ENCODE measurements at places on chromosomes 7 and 10. TPM values are rescaled to one million over a fixed set of nuclear protein-coding genes. Genes with fewer than 3 reads are reported as not detected.

DNA sequence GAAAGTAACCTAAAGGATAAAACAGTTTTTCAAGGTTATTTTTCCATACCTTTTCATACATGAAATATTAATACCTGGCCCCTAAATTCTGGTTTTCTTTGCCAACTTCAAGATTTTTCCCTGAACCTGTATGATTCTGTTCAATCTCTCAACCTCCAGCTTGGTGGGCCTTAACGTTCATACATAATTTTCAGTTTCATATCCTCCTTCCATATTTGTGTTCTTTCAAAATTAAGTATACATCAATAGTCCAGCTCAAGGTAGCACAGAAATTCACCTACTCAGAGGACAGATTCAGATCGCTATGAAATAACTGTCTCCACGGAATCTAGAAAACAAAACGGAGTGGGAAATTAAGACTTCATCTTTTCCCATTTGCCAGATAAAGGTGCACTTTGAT lies 505.8 kb upstream of the GHITM start:
- DNase-seq = no peak

DNA sequence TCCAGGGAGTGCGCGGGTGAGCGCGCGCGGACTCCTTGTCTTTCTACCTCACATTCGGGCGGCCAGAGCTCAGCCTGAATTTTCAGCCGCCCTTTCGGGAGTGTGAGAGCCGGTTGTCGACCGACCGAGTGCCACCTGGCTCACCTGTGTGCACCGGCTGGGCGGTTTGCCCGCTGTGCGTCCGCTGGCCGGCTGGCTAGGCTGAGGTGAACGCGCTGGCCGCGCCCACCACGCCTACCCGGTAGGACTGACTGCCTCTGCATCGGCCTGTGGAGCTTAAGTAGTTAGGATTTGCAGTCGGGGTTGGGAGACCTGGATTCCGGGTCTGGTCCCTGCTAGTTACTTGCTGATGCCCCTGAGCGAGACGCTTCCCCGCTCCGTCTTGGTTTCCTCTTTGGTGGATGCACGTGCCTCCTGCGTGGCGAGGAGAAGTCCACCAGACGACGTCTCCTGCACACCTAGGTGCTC lies 553 bp downstream of the TSPAN15 start:
- no peak for DNase-seq

DNA sequence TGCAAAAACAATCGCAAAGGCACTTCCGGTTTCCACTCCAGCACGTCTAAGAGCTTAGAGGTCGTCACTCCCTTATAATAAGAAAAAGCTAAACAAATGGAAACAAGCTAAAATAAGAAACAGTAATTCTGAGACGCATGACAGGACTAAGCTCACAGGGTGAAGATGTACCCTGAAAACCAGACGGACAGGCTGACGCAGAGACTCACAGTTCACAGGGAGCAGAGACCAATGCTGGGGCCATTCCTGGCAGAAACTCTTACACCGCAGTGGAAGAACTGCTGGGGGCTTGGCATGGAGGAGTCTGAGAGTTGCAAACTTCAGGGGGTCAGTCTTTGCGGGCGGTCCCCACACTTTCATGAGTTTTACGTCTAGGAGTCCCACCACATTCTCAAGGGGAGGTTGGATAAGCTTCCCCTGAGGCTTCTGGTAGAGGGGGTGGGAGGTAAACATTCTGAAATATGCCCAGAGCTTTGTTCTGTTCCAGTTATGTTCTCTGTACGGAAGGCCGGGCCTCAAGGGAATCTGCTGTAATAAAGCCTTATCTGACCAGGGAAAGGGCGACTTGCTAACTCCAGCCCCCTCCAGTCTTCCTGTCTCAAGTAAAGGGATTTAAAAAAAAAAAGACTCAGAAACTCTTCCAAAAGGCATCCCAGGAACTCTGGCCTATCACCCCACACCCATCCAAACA lies 47.8 kb downstream of the BRI3 start:
- no peak for DNase-seq

GRCh38 chr7:153027904-153028303 lies 268.4 kb downstream of the ACTR3B start:
- no peak for DNase-seq

GRCh38 chr7:4134204-4134603 lies 547.9 kb upstream of the FOXK1 start:
- no peak for DNase-seq

GRCh38 chr10:49177391-49178355 lies 10.5 kb downstream of the TMEM273 start:
- peak; percentile 81 for DNase-seq

DNA sequence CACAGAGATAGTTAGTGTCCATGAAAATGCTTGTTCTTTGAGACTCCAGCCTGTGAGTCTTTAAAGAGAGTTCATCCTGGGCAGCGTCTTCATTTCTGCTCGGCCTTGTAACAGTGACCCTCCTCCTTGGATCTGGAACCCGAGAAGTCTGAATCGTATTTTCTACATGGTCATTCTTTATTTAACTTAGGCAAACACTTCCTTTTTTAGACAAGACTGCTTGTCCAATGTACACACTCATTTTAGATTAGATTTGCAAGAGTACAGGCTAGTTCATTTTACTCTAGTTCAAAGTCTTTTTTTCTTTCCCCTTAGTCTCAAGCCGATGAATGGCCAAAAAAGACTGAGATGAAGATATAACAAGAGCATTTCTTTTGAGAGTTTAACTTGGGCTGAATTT lies 133.5 kb downstream of the CHN2 start:
- DNase-seq = no peak

- DNase-seq = no peak
These were observed 22.0 kb downstream of the LRRD1 start for GRCh38 chr7:92156990-92157389.

Gene AQP1
- not detected for total RNA-seq

Gene PRSS37
- not detected for total RNA-seq

Gene SCIN
- total RNA-seq = 0.26 TPM

Gene ADIRF
- total RNA-seq = 25.3 TPM

Gene CAMK2B
- total RNA-seq = not detected

Gene ENKUR
- total RNA-seq = 0.26 TPM

Gene ANKRD61
- total RNA-seq = not detected
